Naive thymus-derived CD8-positive, alpha-beta T cell (primary cell): ENCODE measurements at places on chromosomes 3 and 15. TPM values are rescaled to one million over a fixed set of nuclear protein-coding genes. Genes with fewer than 3 reads are reported as not detected.

The TRH gene
- not detected for total RNA-seq

The GOLGA6L7 gene
- not detected for total RNA-seq

The APOD gene
- total RNA-seq = not detected

The CCR1 gene
- total RNA-seq = 0.55 TPM

The GPX1 gene
- 73.6 TPM for total RNA-seq

The SMCO1 gene
- not detected for total RNA-seq

The DNAH12 gene
- total RNA-seq = 0.66 TPM

The AMOTL2 gene
- total RNA-seq = not detected

The CERS3 gene
- total RNA-seq = 1.5 TPM

The FBLN2 gene
- 9.5 TPM for total RNA-seq

The GOLGA8O gene
- total RNA-seq = 3.3 TPM

The SRGAP3 gene
- total RNA-seq = 2.4 TPM

The GOLGA8G gene
- not detected for total RNA-seq

The GABRR3 gene
- total RNA-seq = not detected

The CCK gene
- total RNA-seq = not detected

The PCYT1A gene
- total RNA-seq = 52.2 TPM

The FGD5 gene
- not detected for total RNA-seq

The GPR62 gene
- total RNA-seq = not detected

The ACVR2B gene
- total RNA-seq = 16.1 TPM

The PCLAF gene
- total RNA-seq = 1.5 TPM

The BNC1 gene
- total RNA-seq = not detected

The STRIT1 gene
- total RNA-seq = not detected

The FSD2 gene
- total RNA-seq = not detected

The ZFYVE19 gene
- total RNA-seq = 28.9 TPM

The RTP1 gene
- not detected for total RNA-seq

The HTR3E gene
- not detected for total RNA-seq

The PLA2G4E gene
- total RNA-seq = not detected

The GOLGA6L4 gene
- 2.5 TPM for total RNA-seq

The IFT80 gene
- 34.9 TPM for total RNA-seq

The ZNF385D gene
- total RNA-seq = not detected

The SEMA3F gene
- total RNA-seq = not detected

The COPG1 gene
- 113 TPM for total RNA-seq

The CD200 gene
- total RNA-seq = 1.8 TPM

The ERICH6 gene
- not detected for total RNA-seq

The RAD51 gene
- total RNA-seq = 0.69 TPM

The RASL12 gene
- total RNA-seq = not detected

The EFCC1 gene
- total RNA-seq = 0.69 TPM

The PLA2G4D gene
- not detected for total RNA-seq

The SKOR1 gene
- total RNA-seq = 1.4 TPM

The GABRB3 gene
- total RNA-seq = not detected

The LNP1 gene
- 2.1 TPM for total RNA-seq

The TAGLN3 gene
- total RNA-seq = not detected

The GHSR gene
- total RNA-seq = not detected

The GUCA1C gene
- total RNA-seq = not detected

The GRIP2 gene
- not detected for total RNA-seq

The DUOXA2 gene
- not detected for total RNA-seq

The PLSCR2 gene
- not detected for total RNA-seq
